Activated T-cell treated with anti-CD3 and anti-CD28 coated beads, Interleukin-2, amount 50 U/mL, for 72 hours (primary cell): ENCODE measurements at places on chromosomes 11 and 22. TPM values are rescaled to one million over a fixed set of nuclear protein-coding genes. Genes with fewer than 3 reads are reported as not detected.

DNA sequence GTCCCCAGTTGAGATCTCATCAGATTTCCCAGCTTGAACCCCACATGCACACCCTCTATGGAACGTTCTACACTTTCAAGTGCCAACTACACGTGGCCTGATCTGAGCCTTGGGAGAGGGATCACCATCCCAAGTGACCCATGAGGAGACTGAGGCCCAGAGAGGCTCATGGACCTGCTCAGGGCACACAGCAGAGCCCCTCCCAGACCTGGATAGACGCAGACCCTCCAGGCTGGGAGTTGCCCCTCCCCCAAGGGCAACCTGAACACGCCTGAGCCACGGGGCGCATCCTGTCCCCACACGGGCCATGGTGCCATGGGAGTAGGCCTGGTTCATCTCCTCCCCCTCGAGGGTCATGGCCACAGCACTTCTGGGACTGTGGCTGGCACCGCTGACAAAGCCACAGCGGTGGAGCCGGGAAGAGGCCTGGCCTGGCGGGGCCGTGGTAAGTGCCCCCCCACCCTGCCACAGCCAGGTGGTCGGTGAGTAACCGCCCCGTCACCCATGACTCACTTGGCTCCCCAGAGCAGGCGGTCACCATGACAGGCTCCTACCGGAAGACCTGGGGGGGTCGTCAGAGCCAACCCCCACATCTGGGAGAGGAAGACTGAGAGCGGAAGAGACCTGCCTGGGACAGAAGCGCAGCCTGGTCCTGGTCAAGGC, 8.1 kb downstream of the WNT7B start:
- no peaks in the 10 kb centered on the region for H3K4me1 ChIP-seq
- no peak overlapping the region for H3K27ac ChIP-seq
- DNase-seq: peak; percentile 37
- H3K27me3 ChIP-seq: peaks cover 26% of the 10 kb centered on the region
- H3K36me3 ChIP-seq: no peaks in the 10 kb centered on the region
- H3K4me3 ChIP-seq: no peak overlapping the region

DNA sequence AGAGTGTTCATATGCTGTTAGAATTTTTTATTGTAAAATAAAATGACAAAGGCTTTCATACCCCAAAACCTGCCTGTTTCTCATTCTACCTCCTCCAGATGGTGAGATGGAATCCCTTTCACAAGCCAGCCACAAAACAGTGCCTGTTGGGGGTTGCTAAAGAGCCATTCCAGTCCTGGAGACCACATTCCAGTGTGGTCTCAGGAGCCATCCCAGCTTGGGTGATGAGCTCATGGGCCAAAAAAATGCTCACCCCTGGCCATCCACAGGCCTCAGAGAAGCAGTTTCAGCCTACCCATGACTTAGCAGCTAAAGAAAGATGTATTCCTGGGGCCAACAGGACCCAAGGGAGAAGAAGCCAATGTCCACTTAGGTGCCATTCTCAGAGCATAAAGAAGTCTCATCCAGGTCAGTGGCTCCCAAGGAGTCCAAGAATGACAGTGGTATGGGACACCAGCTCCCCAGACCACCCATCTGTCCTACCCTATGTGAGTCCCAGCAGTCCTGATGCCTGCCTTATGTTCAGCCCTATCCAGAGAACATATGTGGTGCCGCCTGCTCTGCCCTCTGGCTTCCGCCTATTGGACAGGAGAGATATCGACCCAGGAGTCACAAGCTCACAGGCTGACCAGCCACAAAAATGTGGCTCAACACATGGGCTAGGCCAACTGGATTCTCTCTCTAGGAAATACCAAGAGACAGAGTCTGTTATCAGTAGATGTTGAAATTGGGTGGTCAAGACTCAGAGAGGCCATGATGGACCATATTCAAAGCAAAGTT, 26.4 kb downstream of the C11orf91 start:
- H3K36me3 ChIP-seq: peaks cover 2% of the 10 kb centered on the region
- H3K4me3 ChIP-seq: no peak overlapping the region
- peaks cover 38% of the 10 kb centered on the region for H3K27me3 ChIP-seq
- DNase-seq: no peak
- H3K4me1 ChIP-seq: peaks cover 15% of the 10 kb centered on the region
- no peak overlapping the region for H3K27ac ChIP-seq

The GAB2 gene
- 48.0 TPM for total RNA-seq

The SCGB1C1 gene
- total RNA-seq: not detected

- no peak overlapping the region for H3K4me3 ChIP-seq
- no peak overlapping the region for H3K27ac ChIP-seq
- H3K27me3 ChIP-seq: no peaks in the 10 kb centered on the region
- H3K4me1 ChIP-seq: no peaks in the 10 kb centered on the region
Measured at GRCh38 chr11:26377619-26378018, 45.7 kb downstream of the ANO3 start.

GRCh38 chr11:28518825-28519224, 410.6 kb downstream of the METTL15 start:
- no peaks in the 10 kb centered on the region for H3K4me1 ChIP-seq
- no peak for DNase-seq
- no peaks in the 10 kb centered on the region for H3K36me3 ChIP-seq

GRCh38 chr11:104688731-104689130, 209.5 kb downstream of the CASP12 start:
- peaks cover 8% of the 10 kb centered on the region for H3K4me1 ChIP-seq
- H3K4me3 ChIP-seq: no peak overlapping the region
- DNase-seq: no peak
- no peak overlapping the region for H3K27ac ChIP-seq
- H3K36me3 ChIP-seq: no peaks in the 10 kb centered on the region
- no peaks in the 10 kb centered on the region for H3K27me3 ChIP-seq

DNA sequence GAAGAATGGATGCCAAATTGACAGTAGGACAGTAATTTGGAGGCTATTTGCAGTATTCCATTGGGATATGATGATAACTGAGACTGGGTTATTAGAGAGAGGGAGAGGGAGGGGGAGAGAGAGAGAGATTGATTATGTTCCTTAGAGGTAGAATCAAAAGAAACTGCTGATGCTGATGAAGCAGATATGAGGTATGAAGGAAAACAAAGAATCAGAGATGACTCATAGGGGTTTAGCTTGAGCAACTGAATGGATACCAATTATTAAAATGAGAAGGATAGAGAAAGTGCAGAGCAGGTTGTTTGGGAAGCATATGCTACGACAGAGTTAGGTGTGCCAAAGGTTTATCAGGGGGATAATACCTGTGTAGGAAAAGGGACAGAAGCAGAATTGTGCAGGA, 12.8 kb upstream of the NUCB2 start:
- H3K27ac ChIP-seq: no peak overlapping the region
- peaks cover 10% of the 10 kb centered on the region for H3K27me3 ChIP-seq
- no peaks in the 10 kb centered on the region for H3K36me3 ChIP-seq
- no peak overlapping the region for H3K4me3 ChIP-seq

- H3K36me3 ChIP-seq: no peaks in the 10 kb centered on the region
- H3K27me3 ChIP-seq: no peaks in the 10 kb centered on the region
- H3K4me1 ChIP-seq: peaks cover 16% of the 10 kb centered on the region
- no peak overlapping the region for H3K4me3 ChIP-seq
- no peak overlapping the region for H3K27ac ChIP-seq
- no peak for DNase-seq
Measured at GRCh38 chr22:45775062-45775461, 103.4 kb downstream of the ATXN10 start.

DNA sequence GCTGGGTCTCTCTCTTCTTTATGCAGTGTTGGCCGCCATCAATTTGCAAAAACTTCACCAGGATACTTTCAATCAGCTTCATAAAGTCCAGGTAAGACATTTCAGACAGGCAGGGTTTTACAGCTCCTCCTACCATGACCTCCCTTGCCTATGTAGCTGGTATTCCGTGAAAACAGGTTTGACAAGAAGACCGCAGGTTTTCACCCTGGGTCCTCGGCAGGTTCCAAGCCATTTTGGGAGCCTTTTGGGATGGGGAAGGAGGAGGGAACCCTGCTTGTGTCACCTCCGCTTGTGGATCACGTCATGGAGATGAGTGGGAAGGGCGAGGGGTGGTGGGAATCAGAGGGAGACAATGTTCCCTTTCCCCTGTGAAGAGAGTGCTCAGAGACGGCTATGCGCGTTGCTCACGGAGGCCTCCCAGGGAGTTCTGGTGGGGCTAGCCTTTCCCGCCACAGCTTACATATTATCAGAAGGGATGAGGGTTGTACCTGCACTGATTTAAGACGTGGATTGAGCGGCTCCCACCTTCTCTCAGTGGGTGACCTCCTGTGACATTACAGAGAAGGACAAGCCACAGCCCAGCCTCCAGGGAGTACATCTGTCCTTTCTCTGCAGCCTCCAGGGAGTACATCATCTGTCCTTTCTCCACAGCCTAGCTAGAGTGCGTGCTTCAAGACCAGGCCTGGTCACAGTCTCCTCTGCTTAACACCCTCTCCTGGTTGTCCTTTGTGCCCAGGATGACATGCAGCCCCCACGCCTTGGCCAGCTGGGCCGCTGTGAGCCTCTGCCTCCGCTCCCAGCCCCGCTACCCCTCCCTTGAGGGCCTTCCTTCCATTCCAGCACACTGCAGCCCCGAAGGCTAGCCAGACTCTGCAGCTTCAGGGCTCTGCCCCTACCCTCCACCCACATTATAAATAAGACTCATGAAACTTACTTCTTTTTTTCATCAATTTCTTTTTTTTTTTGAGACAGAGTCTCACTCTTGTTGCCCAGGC, 17.2 kb downstream of the GLB1L3 start:
- H3K4me1 ChIP-seq: no peaks in the 10 kb centered on the region
- no peak for DNase-seq
- H3K27ac ChIP-seq: no peak overlapping the region
